ENCODE measurements at places on chromosomes 1 and 21. TPM values are rescaled to one million over a fixed set of nuclear protein-coding genes. Genes with fewer than 3 reads are reported as not detected.

The RGS4 gene
- not detected for total RNA-seq

The RNF207 gene
- total RNA-seq: 8.9 TPM

The INSRR gene
- total RNA-seq: not detected

The APCS gene
- total RNA-seq: not detected

The KIAA1614 gene
- 0.79 TPM for total RNA-seq

Measured in A549 treated with Hydrocortisone at 1 μM for 4 hours (cell line).